Jurkat, Clone E6-1 (cell line): ENCODE measurements at places on chromosomes 13 and 19.

- no peak for DNase-seq
These were observed 210.6 kb upstream of the NBEA start for GRCh38 chr13:34731486-34731885.

DNA sequence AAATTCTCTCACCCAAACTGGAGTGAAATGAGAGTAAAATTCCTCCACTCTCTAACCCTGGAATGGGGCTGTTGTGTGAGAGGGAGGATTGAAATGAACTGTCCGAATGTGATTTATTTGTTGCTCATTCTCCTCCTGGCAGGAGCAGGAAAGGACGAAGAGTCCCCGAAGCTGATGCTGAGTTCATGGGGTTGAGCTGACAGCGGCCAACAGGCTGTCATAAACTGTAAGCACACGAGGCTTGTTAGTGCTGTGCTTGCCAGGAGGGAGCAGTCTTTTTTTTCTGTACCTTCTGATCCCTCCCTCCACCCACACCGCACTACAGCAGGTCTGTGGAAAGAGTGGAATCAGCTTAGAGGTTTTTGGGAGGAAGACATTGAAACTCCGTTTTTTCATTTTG, 33.1 kb upstream of the ZNF331 start:
- DNase-seq, result no peak

DNA sequence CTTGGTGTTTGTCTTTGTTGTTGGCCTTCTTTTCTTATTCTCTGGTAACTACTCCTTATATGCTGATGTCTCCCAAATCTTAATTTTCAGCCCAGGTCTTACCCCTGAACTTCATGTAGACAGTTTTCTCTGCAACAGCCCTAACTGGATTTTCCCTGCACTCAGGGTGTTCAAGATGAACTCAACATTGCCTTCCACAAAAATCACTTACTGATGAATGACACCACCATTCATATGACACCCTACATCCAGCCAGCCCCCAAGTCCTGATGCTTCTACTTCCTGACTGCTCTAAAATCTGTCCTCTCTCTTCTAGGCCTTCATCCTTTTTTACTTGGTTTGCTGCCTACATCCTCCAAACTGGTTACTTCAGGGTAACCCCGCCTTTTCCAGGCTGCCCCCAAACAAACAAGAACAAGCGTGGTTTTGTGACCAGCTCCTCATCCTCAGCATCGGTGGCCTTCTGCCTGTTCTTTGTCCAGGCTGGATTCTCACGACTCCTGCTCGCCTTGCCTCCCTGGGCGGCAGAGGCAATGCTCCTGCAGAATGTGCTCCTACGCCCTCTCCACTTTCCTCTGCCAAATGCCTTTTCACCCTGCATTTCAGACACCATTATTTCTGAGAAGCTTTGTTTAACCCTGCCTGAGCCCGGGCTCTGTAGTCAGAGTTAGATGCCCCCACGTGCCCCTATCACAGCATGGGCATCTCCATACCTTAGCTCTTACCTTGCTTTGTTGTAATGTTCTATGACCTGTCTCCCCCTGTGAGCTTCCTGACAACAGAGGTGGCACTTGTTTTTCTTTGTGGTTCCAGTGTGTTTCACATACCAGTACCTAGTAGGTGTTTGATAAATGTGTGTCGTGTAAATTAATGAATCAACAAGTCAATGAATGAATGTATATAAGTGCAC, 61.8 kb downstream of the WDFY2 start:
- DNase-seq, result no peak

- no peak for DNase-seq
These were observed 4.0 kb downstream of the PLEKHG2 start for GRCh38 chr19:39416152-39417120.

- no peak for DNase-seq
These were observed 1.4 kb upstream of the GIPC1 start for GRCh38 chr19:14497228-14497921.
